Stimulated activated CD4-positive, alpha-beta T cell treated with anti-CD3 and anti-CD28 coated beads, Interleukin-2, amount 100 ng/mL, for 24 hours (primary cell): ENCODE measurements at places on chromosomes 7 and 10.

- no peak for DNase-seq
These were observed 376.4 kb downstream of the NRG3 start for GRCh38 chr10:82251222-82251906.

DNA sequence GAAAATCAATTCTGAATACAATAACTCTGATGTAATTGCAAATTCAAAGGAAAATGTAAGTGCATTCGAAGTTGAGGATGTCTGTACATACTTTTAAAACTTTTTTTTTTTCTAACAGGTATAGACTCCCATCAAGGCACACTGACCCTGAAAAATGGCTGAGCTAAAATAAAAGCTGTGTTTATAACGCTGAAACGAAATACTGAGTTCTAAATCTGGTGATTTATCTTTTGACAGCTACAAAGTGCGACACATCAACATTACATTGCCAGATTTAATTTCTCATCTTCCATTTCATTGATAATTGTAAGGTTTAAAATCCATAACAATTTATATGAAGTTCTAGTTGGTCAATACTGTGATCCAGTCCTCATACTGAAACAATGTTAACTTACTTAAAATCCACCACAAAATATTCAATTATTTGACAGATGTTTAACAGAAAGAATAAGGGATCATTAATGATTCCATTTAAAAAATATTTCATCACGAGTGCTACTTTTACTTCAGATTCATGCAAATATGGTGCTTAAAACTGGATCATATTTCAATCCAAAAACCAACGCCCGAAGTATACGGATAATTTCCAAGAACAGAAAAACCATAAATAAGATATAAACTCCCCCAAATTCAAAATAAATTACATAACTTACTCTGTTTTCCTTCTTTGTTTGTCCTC, 1.4 kb downstream of the RAB11FIP2 start:
- DNase-seq = no peak

DNA sequence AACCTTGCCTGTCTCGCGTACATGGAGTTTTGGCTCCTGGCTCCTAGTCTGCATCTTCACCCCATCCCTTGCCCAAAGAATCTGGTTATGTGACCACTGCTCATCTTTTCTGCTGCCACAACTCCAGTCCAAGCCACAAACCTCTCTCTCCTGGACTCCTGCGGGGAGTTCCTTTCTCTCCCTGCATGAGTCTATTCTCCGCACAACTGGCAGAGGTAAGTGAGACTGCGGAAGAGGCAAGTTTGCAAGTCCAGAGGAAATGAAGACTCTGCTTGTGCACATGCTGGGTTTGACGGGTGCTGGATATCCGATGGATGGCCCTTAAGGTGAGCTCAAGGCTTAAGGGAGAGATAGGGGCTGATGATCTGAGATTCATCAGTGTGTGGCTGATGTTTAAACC, 61.0 kb downstream of the TRUB1 start:
- no peak for DNase-seq

DNA sequence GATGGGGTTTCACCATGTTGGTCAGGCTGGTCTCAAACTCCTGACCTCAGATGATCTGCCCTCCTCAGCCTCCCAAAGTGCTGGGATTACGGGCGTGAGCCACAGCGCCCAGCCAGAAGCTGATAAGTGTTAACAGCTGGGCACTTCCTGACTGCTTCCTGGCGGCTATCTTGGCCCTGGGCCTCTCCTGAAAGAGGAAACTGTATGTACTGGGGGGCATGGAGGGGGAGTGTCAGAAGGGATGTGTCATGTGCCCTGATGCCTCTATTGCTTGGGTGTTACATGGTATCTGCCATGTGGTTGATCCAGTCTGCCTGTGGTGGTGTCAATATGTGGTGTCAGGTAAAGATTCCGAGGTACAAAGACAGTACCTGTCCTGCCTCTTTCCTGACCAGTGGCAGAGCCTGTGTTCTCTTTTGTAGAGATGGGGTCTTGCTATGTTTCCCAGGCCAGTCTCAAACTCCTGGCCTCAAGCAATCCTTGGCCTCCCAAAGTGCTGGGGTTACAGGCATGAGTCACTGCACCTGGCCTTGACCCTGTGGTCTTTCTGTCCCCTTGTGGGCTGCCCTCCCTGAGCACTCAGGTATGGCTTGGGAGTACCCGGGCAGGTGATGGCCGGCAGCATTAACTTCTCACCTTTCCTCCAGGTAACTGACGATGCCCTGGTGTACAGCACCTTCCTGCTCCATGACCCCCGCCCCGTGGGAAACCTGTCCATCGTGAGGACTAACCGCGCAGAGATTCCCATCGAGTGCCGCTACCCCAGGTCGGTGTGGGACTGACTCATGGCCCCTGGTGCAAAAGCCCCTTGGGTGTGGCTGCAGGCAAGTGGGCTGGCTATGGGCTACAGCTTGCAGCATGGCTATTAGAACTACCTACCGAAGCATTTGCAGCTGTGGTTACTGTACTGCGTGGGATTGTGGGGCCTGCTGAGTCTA, 4.4 kb downstream of the ZP3 start:
- DNase-seq = no peak

GRCh38 chr7:129376778-129377700, 57.2 kb upstream of the STRIP2 start:
- no peak for DNase-seq

- no peak for DNase-seq
These were observed 723.7 kb downstream of the SORCS1 start for GRCh38 chr10:106440767-106441166.

DNA sequence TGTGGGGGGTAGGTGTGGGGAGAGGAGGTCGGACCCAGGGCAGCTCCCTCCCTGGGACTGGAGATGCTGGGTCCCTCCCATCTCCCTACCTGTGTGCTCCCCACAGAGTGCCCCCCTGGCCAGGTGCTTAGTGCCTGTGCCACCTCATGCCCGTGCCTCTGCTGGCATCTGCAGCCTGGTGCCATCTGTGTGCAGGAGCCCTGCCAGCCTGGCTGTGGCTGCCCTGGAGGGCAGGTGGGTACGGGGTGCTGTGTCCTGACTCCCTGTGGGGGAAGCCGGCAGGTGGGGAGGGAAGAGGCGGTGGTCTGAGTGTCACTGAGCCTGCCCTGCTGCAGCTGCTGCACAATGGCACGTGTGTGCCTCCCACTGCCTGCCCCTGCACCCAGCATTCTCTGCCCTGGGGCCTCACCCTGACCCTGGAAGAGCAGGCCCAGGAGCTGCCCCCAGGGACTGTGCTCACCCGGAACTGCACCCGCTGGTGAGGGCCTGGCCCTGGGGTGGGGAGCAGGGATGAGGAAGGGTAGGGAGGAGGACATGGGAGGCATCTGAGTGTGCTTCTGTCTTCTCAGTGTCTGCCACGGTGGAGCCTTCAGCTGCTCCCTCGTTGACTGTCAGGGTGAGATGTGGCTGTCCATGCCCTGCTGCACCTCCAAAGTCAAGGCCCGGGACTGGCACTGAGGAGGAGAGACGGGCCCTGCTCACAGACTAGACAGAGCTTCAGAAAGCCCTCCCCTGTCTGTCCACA, 11.7 kb upstream of the ZNF862 start:
- DNase-seq = no peak

GRCh38 chr10:98919899-98920298, 315.8 kb downstream of the HPSE2 start:
- no peak for DNase-seq
